Activated T-helper 1 cell treated with anti-CD3 and anti-CD28 coated beads, Interleukin-2, amount 50 U/mL, for 16 hours (primary cell): ENCODE measurements at places on chromosomes 7 and 10.

GRCh38 chr10:86763404-86763803 lies 7.0 kb downstream of the BMPR1A start:
- DNase-seq = no peak

- DNase-seq = no peak
These were observed 78.0 kb downstream of the MKI67 start for GRCh38 chr10:128047991-128048818.

- no peak for DNase-seq
These were observed 353.6 kb upstream of the AUTS2 start for GRCh38 chr7:69244701-69245100.

GRCh38 chr10:64379898-64380297 lies 858.7 kb downstream of the REEP3 start:
- DNase-seq = no peak

DNA sequence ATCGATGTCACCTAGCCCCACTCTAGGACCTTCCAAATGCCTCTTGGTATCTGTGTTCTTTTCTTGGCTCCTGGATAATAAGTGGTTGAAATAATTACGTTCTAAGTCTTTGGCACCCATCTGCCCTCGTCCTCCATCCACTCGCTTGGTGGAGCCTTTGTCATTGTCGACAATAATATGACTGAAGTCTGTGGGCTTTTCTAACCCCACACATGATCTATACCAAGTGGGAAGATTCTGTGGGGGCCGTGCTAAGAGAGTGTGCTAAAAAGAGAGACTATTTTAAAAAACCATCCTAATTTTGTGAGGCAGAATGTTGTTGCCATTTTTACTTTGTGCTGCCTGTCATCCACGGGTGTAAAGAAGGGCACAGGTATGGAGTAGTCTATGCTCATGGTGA lies 113.1 kb downstream of the GALNT17 start:
- no peak for DNase-seq

DNA sequence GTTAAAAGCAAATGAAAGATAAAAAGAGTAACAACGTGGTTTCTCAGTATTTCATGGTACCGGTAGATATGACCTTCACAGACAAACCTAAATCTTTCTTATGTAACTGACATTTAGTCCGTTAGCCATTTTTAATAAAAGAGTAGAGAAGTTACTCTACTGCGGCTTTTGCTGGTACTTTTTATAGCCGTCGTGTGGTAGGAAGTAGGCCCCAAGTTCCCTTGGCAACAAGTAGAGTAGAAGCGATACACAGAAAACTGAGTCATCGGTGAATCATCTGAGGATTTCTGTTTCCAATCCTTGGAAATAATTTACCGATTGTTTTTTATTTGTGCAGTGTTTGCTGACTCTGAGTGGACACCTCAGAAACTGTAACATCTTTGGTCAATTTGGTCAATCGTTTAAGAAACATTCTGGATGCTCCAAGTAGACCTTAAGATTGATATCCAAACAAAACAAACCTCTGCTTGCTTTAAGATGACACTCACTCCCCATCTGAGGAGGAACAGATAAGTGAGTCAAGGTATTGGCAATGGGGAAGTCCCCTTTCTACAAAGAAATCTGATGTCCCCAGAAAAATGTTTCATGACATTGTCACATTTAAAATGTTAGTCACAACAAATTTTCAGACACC lies 63.9 kb upstream of the AHR start:
- DNase-seq = no peak

DNA sequence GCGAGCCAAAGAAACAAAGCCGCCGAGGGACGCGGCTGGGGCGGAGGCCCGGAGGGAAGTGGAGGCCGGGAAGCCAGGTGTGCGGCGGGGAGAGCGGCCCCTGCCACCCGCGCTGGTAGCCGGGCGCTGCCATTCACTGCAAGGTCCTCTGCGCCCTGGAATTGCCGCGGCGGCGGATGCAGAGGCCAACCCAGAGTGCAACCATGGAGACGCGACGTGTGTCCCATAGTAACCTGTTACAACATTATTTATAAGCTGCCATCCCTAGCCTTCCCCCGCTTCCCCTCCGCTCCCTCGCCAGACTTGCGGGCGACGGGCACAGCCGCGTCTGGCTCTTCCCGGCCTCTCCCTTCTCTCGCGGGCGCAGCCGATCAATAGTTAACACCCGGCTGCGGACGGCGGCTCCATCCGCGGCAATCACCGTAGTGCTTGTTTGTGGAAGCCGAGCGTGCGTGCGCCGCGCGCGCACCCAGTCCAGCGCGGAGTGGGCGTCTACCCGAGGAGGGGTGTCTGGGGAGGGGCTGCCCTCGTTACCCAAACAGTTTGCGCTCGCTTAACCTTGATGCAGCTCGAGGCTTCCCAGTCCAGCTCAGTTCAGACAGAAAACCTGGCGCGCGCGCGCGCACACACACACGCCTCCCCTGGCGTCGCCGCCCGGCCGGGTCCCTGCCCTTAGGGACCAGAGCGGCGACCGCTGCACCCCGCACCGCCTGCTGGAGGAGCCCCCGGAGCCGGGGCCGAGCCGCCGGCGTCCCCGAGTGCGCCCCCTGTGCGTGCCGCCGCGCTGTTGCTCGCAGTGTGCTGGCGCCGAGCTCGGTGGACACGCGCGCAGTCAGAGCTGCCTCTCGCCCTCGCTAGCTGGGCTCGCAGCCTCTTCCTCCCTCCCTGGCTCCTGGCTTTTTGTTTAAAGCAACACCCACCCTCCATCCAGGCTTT lies 165.4 kb upstream of the DPP6 start:
- no peak for DNase-seq

GRCh38 chr10:115209133-115209532 lies 116.0 kb downstream of the ATRNL1 start:
- no peak for DNase-seq

- no peak for DNase-seq
These were observed 7.5 kb upstream of the EBF3 start for GRCh38 chr10:129971381-129972144.

- DNase-seq = no peak
These were observed 57.3 kb downstream of the INPP5F start for GRCh38 chr10:119782981-119783664.

DNA sequence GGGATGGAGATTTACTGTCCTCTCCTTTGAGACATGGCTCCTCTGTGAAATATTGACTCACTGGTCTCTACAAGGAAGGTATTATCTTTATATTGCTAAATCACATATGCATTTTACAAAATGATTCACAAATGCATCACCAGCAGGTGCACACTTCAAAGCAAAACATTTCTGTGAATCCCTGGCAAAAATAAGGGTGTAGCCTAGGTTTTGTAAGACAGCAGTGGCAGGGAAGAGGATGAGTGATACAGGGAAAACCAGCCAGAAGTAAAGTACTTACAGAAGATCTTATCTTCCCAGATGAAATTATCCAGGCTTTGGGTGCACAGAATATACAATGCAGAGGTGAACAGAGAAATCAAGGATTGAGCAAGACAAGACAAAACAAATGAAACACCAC lies 1094.6 kb downstream of the GATA3 start:
- DNase-seq = no peak

- DNase-seq = no peak
These were observed 78.6 kb downstream of the MAD1L1 start for GRCh38 chr7:2154121-2154520.

GRCh38 chr10:116849248-116850057 lies at the start of gene ENO4:
ENO4 (plus strand) TSS chr10:116849499; CDS start chr10:116849567, 68 bp downstream.
- DNase-seq = no peak

DNA sequence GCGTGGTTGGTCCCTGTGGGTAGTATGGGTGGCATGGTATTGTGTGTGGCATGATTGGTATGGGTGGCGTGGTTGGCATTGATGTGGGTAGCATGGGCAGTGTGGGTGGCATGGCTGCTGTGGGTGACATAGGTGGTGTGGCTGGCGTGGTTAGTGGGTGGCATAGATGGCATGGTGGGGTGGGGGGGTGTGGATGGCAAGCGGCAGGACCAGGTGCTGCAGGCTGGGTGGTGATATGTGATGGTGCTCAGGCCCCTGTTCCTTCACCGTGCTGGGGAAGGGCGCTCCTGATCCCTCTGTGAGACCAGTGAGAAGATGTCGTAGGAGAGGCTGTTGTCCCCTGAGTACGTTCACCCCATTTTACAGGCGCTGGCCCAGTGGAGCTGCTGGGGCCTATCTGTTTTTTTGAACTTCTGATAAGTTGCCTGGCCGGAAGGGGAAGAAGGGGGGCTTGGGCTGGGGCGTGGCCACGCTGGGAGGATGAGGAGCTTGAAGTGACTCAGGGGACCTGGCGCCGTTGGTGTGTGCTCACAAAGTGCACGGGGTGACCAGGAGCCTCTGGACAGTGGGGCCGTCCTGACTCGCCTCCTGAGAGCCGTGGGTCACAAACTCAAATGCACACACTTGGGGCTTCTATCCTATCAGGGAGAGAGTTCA lies 17.5 kb downstream of the INPP5A start:
- DNase-seq = no peak

DNA sequence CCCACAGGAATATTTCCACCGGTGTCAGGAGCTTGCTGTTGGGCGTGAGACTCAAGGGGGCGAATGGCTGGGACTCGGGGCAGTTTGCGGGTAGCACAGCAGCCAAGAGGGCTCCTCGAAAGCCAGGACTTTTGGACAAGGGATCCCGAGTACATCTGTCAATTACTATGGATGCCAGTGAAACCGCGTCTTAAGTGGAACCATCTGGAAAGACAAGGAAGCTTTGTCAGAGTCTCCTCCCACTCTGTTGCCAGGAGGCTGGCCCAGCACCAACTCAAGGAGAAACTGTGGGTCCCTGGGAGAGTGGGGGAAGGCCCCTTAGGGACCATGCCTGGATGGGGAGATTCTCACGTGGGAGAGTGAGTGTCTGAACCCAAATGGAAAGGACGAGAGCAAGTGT lies 57.1 kb downstream of the C10orf143 start:
- DNase-seq = no peak

DNA sequence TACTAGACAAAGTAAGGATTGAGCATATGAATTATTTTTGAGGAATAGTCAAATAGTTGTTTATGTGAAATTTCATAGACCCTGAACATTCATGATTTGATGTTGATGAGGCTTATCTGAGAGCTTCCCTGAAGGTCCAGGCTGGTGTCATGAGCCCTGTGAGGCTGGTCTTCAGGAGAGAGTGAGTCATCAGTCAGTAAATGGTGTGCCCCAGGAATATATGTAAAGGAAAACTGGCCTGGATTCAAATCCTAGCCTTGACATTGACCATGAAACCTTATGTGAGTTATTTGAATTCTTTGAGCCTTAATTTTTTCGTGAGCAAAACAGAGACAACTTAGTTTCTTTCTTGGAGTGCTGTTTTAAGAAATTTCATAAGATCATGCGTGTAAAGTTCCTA lies 6.2 kb downstream of the TMEM236 start:
- no peak for DNase-seq

DNA sequence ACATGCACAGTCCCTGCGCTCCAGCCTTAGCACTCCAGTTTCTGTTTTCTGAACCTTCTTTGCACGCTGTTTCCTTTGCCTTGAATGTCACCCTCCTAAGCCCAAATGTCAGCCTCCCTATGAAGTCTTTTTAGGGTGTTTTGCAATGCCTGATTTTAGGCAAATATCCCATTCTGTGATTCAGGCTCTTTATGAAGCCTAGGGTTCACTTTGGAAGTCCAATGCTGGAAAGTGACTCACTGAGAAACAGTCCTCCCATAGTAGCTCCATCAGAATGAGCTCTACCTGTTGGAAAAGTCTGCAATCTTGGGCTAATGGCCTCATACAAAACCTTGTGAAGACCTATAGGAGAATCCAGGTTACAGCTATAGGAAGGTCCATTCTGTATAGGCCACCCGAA lies 5.3 kb downstream of the LAMB4 start:
- no peak for DNase-seq

DNA sequence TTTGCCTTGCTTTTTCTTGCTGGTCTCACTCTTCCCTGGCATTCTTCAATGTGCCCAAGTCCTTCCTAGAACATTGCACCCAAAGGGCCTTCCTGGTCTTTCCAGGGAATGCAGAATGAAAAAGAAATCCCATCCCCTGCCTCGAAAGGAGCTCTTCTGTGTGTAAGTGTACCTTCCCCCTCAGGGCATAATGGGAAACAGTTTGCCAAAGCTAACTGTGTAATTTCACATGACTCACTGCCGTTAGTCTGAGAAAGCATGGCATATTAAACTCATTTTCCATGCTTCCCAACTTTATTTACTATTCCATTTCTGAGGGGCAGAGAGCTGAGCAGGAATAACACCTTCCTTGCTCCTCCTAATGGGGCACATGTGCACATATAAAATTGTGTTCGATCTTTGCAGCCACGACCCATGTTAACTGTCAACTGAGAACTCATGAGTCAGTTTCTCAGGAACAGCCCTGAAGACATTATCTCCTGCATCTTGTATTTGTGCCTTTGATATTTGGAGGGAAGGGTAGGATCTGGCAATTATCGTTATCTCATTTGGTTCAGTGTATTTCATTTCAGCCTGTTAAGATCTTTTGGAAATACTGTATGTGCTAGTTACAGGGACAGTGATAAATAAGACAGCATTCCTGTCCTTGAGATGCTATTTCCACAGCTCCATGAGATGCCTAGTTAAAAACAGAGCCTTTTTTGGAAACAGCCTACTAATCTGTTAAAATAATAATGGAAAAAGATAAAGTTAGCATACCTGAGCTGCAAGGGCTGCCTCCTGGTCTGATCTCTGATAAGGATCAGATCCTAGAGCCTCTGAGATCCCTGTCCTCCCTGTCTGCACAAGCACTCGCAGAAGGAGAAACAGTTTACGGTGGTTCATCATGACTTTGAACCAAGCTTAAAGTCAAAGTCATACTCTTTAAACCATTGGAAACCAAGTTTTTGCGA lies 42.3 kb downstream of the IKZF1 start:
- no peak for DNase-seq

- no peak for DNase-seq
These were observed 29.3 kb upstream of the ITGB8 start for GRCh38 chr7:20301311-20301939.

- DNase-seq = no peak
These were observed 8.6 kb downstream of the STAM start for GRCh38 chr10:17652585-17652984.

GRCh38 chr10:5776881-5777197 lies 36.4 kb downstream of the GDI2 start:
- no peak for DNase-seq

- no peak for DNase-seq
These were observed 18.8 kb upstream of the ZNF273 start for GRCh38 chr7:64884085-64884912.

DNA sequence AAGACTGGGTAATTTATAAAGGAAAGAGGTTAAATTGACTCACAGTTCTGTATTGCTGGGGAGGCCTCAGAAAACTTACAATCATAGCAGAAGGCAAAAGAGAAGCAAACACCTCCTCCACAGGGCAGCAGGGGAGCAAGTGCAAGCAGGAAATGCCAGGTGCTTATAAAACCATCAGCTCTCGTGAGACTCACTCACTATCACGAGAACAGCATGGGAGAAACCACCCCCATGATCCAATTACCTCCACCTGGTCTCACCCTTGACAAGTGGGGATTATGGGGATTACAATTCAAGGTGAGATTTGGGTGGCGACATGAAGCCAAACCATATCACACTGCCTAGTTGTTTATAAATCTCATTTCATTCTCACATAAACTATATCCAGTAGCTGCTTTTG lies 28.0 kb upstream of the CPN1 start:
- DNase-seq = no peak
